ENCODE measurements at places on chromosomes 6 and 20. TPM values are rescaled to one million over a fixed set of nuclear protein-coding genes. Genes with fewer than 3 reads are reported as not detected.

EFCAB8 gene
- total RNA-seq = 1.1 TPM

ABHD16B gene
- total RNA-seq = not detected

CEBPB gene
- 32.6 TPM for total RNA-seq

ULBP1 gene
- total RNA-seq = 0.82 TPM

HLA-DRB5 gene
- 2.9 TPM for total RNA-seq

KHDC3L gene
- not detected for total RNA-seq

KIAA0408 gene
- total RNA-seq = 25.6 TPM

NFYA gene
- total RNA-seq = 31.5 TPM

MCM8 gene
- 31.4 TPM for total RNA-seq

SALL4 gene
- total RNA-seq = 0.37 TPM

ULBP2 gene
- 0.99 TPM for total RNA-seq

PNPLA1 gene
- total RNA-seq = not detected

LST1 gene
- 109 TPM for total RNA-seq

SYNGAP1 gene
- total RNA-seq = 24.1 TPM

ZNF165 gene
- 0.70 TPM for total RNA-seq

LAMA4 gene
- total RNA-seq = not detected

AURKA gene
- total RNA-seq = 107 TPM

SLC35F1 gene
- total RNA-seq = not detected

SPDEF gene
- total RNA-seq = not detected

FABP7 gene
- not detected for total RNA-seq

WFDC2 gene
- not detected for total RNA-seq

MYLK4 gene
- 0.18 TPM for total RNA-seq

PREX1 gene
- total RNA-seq = 130 TPM

FAM229B gene
- 4.5 TPM for total RNA-seq

CCN5 gene
- not detected for total RNA-seq

CCHCR1 gene
- total RNA-seq = 48.3 TPM

CDSN gene
- not detected for total RNA-seq

NOL4L gene
- 18.3 TPM for total RNA-seq

NPEPL1 gene
- total RNA-seq = 19.3 TPM

GSTA5 gene
- total RNA-seq = not detected

FRS3 gene
- 6.2 TPM for total RNA-seq

DSP gene
- total RNA-seq = 0.12 TPM

IYD gene
- not detected for total RNA-seq

TSPO2 gene
- total RNA-seq = not detected

PRDM13 gene
- 0.14 TPM for total RNA-seq

XKR7 gene
- total RNA-seq = not detected
